Vagina (tissue), 2 donors: ENCODE measurements at places on chromosomes 1 and 21.

DNA sequence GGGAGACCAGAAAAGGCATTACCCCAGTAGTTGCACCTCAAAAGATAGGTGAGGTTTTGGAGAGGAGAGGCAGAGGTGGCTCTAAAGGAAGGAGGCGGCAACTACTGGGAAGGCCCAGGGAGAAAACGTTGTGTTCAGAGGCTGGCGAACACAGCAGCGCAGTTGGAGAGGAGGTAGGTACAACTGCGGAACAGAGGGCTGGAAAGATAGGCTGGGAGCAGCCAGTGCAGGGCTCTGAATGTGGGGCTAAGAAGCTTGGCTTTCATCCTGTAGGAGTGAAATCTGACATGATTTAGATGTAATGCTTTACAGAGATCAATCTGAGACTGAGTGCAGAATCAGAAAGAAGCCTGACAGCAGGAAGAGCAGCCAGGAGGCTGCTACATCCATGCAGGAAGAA is 13.0 kb downstream of the RIMS3 start:
- DNase-seq, result no peak

- DNase-seq, result no peak
Observed at GRCh38 chr21:36207577-36208320, 51.1 kb downstream of the DOP1B start.

DNA sequence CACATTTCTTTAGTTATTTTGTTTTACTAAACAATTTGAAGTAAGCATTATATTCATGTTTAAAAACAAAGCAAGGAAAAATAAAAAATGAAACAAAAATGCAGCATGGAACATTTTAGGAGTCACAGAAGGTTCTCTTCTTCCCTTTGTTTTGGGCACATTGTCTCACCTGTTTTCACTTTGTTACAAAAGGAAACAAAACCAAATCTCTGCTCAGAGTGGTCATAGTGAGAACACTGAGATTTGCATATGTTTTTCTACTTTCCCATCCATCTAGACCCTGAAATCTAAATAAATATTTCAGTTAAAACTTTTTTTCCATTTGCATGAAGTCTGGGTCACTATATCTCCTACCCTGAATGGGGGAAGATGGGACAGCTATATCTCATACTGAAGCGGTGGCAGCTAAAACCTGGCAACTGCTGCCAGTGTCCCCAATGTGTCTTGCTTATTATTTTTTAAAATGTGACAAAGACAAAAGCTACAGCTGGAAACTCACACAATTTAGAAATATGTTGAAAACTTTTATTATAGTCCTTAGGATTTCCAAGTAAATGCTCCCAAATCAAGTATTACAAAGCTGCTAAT is 3.5 kb downstream of the EXOC8 start:
- DNase-seq, result no peak

DNA sequence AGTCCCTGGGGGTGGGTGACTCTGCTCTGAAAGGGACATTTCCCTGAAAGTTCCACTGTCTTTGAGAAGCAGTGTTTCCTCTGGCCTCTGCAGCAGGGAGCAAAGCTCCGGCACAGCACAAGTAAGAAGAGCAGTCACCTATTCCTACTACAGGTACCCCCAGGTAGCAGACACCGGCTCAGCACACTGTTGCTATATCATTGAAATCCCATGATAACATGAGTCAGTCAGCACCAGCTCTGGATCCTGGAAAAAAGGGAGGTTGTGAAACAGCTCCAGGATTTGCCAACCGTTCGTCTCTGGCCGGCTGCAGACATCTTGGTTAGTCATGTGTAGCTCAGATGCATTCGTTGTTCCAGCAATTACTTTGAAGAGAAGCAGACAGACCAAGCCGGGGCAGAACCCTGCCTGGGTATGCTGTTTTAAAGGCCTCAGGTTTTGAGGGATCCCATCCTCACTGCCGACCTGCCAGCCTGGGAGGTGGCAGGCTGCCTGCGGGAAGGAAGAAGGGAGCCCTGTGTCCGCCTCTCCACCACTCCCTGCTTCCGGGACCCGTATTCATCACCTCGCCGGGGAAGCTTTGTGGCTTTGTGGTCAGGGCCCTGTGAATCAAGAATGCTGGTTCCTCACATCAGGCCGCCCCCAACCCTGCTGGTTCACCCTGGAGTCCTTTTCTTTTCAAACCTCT is 139.2 kb downstream of the CLIC6 start:
- peak; percentile 92 for DNase-seq

GRCh38 chr1:71881611-71882010 is 400.7 kb downstream of the NEGR1 start:
- no peak for DNase-seq

DNA sequence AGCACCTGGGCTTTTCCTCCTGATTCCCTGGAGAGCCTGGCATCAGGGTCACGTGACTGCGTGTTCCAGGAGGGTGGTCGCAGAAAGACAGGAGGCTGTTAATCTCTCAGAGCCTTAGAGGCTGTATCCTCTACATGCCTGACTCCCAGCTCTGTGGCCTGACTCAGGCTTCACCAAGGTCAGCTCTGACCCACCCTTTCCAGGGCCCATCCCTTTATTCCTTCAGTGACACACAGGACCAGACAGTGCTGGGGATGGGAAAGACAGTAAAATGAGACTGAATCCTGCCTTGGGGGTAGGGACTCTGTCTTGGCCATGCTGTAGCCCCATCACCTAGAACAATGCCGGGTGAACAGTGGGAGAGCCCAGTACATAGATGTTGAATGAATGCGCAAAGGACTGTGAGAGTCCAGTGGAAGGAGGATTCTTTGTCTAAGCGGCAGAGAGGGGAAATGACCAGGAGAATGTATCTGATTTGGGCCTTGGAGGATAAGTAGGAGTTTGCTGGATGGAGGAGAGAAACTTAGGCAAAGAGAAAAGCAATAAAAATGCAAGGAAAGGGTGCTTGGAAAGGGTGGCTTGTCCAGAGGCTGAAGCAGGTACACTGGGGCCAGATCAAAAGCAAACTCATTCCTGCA is 33.0 kb downstream of the EPHX1 start:
- no peak for DNase-seq

DNA sequence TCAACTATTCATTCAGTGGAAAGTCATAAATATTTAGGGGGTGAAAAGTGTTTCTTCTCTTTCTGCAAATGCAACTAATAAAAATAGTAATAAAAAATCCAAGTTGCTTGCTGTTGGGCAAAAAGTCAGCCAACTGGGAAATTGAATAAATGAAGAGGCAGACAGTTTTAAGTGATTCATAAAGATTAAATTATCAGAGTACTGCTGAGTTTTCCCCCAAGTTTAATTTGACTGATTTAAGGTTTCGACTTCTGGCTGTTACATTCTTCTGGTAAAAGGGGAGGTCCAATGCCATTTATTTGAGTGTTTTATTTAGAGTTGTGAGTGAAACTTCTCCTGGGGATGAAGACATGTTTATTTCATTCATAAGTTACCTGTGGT is 125.5 kb downstream of the NTPCR start:
- DNase-seq, result no peak

DNA sequence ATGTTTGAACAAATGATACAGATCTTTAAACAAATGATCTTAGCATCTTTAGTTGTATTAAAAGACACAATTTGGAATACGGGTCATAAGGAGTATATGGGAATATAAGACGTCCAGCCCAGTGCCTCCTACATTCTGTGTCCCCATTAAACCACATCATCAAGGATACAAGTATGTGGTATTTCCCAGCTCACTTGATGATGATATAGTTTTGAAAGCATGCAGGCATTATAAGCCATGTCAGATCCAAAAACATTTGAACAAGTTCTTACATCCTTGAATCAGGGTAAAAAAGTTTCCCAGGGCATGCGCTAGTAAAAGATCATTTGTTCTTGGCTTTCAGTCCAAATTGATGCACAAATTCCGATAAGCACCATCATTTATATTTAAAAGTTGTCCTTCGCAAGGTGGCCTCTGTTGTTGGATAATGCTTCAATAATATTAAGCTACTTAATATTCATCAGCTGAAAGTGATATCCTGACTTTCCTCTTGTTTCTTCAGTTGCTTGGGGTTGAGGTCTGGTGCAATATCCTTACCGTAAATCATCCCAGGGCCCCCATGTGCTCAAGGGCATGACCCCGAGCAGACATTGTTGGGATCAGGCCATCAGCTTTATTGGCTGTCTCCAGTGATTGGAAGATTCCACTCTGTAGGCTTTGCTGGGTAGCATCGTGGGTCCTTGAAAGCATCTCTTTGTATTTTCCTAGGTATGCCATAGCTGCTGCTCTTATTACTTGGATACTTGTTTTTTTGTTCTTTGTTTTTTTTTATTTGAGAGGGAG is 61.8 kb downstream of the CENPF start:
- no peak for DNase-seq

DNA sequence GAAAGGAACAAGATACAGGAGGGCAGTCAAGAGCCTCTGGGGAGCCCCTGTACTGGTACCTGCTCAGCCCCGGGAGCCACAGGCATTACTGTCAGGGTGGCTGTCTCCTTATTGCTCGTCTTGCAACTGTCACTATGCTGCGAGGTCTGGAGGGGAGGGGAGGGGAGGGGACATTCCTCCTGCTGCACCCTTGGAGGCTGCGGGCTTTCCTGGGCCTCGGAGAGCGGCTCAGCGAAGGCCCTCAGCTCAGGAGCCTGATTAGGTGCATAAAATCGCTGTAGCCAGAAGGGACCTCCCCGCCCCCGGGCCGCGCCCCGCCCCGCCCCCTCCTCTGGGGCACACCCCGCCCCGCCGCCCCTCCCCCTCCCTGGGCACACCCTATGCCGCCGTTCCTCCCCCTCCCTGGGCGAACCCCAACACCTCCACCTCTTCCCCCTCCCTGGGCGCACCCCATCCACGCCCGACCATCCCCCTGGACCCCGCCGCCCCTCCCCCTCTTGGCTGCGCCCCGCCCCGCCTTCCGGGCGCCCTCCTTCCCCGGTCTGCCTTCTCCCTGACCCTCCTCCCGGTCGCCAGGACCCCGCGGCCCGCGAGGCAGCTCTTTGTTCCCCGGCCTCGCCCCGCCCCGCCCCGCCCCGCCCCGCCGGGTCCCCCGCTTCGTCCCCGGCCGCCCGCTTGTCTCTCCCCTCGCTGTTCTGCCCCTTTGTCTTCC is 35.5 kb downstream of the CACHD1 start:
- DNase-seq, result no peak
